Panc1 (cell line): ENCODE measurements at places on chromosomes 16 and 17. TPM values are rescaled to one million over a fixed set of nuclear protein-coding genes. Genes with fewer than 3 reads are reported as not detected.

Gene CIITA
- 0.41 TPM for total RNA-seq

Gene TBC1D3
- total RNA-seq: not detected

- no peak for DNase-seq
Measured at GRCh38 chr17:77684803-77685798, 273.4 kb upstream of the TNRC6C start.

- DNase-seq: no peak
Measured at GRCh38 chr17:51933647-51934046, 224.9 kb downstream of the CA10 start.

DNA sequence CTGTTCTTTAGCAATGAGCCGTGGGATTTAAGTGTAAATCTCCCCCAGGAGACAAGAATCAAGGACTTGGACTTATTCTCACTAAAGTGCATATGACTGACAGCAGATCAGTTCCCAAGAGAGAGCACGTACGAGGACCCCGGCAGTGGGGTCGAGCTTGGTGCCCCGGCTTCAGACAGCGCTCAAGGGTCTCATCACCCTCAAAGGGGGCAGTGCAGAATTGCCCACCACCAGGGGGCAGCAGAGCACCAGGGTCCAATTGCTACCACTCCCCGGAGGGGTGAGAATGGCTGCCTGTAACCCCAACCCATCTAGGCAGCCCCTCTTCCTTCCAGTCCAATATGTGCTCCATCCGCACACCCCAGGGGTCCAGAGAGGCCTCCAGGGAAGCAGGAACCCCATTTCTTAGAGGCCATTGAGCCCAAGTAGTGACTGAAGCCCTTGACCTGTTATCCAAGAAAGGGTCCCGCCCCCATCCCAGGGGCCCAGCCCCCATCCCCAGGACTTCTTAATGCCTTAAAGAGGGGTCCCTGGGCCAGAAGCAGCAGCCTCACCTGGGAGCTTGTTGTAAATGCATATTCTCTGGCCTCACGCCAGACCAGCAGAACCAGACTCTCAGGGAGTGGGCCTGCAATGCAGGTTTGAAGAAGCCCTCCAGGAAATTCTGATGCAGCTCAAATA, 86.1 kb downstream of the ZDHHC7 start:
- peak; percentile 39 for DNase-seq
